Neural progenitor cell (in vitro differentiated cells): ENCODE measurements at places on chromosomes 2 and 18.

DNA sequence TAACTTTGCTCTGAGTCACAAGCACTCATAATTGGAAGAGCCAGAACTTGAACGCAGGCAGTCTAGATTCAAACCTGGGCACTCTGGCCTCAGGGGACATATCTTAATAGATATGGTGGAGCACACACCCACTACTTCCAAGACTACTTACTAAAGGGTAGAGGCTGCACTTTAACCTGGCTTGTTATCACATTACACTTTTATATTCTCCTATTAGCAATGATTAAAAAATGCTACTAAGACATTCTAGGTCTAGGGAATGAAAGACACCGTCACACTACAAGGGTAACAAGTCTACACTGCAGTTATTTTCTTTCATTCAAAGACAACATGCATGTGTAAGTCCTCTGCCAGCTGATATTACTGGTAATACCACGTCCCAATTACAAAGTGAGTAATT lies 258.8 kb downstream of the ZNF521 start:
- DNase-seq, result no peak

- DNase-seq, result no peak
Observed at GRCh38 chr2:29729401-29729800, 192.0 kb downstream of the ALK start.

DNA sequence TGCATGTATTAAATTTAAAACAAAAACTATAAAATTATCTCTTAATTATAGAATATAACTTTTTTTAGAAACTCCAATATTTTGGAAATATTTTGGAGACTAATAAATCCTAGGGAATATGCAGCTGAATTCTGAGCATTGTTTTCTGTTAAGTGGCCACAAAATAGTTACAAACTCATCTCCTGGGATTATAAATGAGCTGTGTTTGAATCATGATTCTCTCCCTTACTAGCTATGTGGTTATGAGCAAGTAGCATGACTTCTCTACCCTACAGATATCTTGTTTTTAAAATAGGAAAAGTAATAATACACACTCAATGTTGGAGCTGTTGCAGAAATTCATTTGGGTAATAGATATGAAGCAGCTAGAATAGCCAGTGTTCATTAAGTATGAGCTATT lies 137.9 kb upstream of the ITGA4 start:
- DNase-seq, result no peak

GRCh38 chr18:54641734-54642133 lies 50.7 kb downstream of the DYNAP start:
- no peak for DNase-seq

- DNase-seq, result no peak
Observed at GRCh38 chr2:151716721-151717120, 17.6 kb downstream of the NEB start.

GRCh38 chr2:12709207-12709522 lies 7.6 kb upstream of the TRIB2 start:
- DNase-seq, result no peak

DNA sequence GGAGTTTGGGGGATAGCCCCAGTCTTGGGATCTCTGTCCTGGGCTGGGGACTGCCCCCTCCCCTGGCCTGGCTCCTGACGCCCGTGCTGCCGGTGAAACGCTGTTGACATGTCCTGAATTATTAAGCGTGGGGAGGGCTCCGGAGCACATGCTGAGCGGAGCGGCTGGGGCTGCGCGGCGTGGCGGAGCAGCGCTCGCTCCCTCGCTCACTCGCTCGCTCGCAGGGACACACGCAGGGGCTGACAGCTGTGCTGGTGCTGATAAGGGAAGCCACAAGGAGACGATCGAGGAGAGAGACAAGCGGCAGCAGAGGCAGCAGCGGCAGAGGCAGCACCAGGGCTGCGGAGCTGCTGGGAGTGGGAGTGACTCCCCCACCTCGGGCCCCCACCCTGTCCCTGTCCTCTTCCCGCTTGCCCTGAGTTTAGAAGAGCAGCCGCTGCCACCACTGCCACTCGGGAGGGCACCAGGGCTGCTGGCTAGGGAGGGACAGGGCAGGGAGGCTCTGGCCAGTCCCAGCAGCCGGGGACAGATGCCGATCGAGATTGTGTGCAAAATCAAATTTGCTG lies at the start of gene ASIC4:
Gene ASIC4, plus strand, starts transcription at position 287 of the 566 bp plus-strand sequence. Its CDS starts 243 bp downstream, at position 530.
- peak; percentile 67 for DNase-seq

DNA sequence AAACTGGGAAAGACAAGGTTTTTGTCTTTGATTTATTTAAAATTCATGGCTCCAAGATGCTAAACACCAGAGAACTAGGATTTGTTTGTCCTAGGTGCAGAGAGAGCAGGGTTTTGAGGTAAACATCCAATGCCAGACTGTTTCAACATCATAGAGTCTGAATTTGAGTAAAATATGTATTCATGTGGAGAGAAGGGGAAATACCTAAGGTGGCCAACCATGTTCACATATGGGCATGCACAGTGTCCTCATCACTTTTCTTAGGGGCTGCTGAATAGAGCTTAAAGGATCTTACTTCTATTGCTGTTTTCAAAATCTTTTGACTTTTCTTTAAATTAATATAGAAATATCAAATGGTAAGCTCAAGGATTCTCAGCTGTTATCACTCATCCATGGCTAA lies 287.0 kb upstream of the CCDC68 start:
- DNase-seq, result no peak

DNA sequence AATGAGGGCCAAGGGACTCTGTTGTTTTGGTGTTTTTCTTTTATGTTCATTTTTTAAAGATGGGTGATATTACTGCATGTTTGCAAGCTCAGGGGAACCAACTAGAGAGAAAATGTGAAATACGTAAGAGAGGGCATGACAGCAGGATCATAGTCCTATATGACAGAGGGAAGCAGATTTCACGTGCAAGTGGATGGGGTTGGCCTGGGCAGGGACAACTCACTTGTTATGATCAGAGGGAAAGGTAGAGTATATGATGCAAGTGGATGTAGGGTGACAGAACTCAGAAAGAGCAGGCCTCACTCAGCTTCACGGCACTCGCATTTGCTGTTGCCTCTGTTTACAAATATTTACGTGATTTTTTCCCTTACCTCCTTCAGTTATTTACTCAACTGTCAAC lies 67.0 kb downstream of the OLA1 start:
- DNase-seq, result no peak

GRCh38 chr2:132477962-132478361 lies 61.4 kb downstream of the GPR39 start:
- DNase-seq, result no peak

- DNase-seq, result no peak
Observed at GRCh38 chr2:102010902-102011301, 19.1 kb downstream of the IL1R2 start.

DNA sequence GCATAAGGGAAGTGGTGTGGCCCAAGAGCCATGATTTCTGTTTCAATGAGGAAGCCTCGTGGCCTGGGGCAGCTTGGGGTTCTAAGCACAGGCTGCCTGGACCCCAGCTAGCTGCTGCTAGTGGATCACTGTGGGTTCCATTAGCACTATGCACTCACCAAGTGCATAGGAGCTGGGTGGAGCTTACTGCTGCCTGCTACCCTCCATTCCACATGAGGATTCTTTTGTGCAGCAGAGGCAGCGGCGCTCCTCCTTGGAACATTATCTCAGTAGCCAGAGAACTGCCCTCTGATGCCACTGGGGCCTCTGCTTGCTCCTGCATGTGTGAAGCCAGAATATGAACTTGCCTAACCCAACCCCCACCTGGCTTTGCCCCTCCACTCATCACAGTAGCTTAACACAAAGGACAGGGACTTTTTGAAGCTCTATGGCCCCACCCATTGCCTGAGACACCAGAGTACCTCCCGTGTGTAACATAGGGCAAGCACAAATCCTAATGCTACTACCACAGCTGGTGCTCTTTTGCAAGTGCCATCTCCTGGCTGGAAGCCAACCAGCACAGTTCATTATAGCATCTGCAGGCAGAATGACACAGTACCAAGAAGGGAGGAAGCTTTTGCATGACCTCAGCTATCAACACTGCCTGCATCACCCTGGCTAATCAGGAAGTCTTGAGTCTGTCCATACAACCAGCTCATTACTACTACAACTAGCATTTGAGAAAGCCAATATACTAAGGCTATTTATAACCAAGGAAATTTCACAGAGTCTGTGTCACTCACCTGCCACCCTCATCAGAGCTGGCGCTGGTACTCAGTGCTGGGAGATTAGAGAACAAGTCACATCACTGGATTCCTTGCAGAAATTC lies 297.0 kb upstream of the GULP1 start:
- DNase-seq, result no peak

- DNase-seq, result no peak
Observed at GRCh38 chr2:112733456-112733855, 12.6 kb downstream of the NT5DC4 start.

DNA sequence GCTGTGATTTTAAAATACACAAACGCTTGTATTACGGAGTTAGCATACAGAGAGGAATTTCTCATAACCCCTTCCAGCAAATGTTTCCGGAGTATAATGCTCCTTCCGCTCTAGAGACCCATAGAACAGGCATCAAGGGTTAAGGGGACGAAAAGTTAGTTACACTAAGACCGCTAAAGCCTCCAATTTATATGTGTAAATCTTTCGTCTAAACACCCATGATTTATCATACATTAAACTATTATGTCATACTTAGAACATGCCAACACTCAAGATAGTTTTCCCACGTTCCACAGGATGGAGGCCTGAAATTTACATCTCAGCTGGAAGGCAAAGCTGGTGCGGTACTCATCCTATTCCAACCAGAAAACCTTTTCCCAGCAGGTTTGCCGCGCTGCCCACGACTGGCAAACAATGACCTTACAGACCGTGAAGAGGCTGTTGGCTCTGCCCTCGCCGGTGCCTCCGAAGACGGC lies 650 bp downstream of the ORMDL1 start:
- DNase-seq, result no peak

DNA sequence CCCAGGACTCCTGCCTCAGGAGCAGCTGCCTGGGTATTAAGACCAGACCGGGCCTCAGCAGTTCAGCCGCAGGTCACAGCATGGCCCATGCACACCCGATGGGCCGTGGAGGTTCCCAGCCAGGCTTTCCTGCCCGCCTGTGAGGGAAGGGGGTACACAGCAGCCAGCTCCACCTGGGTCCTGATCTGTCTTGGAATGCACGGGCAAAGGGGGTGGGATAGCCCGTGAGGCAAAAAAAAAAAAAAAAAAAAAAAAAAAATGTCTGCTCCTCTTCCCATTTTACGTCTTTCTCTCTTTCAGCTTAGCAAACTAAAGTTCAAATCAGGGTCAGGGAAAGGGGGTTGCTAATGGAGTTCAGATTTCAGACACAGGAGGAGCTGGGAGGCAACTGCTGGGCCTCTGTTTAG lies 385.2 kb downstream of the TNS1 start:
- peak; percentile 24 for DNase-seq

DNA sequence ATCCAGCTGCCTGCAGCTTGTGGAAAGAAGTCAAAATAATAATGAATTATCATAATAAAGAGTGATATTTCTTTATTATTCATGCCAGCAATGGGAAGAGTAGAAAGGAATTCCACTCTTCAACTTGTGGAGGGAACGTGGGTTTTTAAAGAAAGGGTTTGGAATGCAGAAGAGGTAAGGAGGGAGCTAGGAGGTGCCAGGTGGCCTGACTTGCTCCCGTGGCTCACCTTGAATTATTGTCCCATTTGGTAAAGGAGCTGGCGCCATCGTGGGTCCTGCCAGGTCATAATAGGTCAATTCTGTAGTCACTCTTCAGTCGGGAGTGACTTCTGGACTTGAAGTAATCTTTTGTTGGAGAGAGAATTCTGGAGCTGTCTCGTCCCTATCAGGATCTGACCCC lies 95.2 kb upstream of the BARD1 start:
- no peak for DNase-seq

- no peak for DNase-seq
Observed at GRCh38 chr2:41598161-41598894, 449.5 kb upstream of the PKDCC start.
